ENCODE measurements at places on chromosomes 7 and 10.
A peak's percentile ranks its signal among the peaks of the same experiment; 100 is the strongest.

GRCh38 chr10:92242910-92243671 lies 47.8 kb downstream of the CPEB3 start:
- peak; percentile 41 for DNase-seq

- DNase-seq: no peak
Observed at GRCh38 chr7:123681561-123681960, 25.9 kb downstream of the LMOD2 start.

GRCh38 chr7:132970257-132970656 lies 111.6 kb downstream of the CHCHD3 start:
- no peak for DNase-seq

DNA sequence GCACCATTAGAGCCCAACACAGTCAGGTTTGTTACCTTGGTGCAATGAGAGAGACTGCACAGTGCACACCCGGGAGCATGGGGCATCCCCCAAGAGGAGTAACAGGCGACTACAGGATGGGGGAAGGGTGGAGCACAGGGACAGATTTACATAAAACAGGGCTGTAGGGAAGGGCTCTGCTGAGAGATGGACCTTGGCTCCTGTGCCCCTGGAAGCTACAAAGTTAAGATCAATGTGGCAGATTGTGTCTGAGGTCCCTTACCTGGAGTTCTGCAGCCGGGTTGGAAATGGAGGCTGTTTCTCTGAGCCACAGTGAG lies 13.7 kb upstream of the SLC18A3 start:
- no peak for DNase-seq

DNA sequence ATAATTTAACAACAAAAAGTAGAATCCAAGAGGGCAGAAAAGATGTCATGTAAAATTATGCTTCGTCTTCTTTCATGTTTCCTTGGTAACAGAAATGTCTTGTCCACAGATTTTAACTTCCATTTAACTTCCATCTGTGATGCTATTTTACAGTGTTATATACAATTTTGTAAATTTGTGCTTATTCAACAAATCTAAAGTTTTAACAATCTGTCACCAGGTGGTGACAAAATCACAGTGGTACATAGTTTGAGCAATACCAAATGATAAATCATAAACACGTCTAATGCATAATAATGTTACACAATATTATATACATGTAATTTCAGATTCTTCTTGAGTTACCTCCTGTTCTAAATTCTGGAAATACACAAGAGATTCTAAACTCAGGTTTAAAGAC lies 784.4 kb upstream of the CELF2 start:
- no peak for DNase-seq

- DNase-seq: no peak
Observed at GRCh38 chr7:931871-932650, 22.4 kb downstream of the ADAP1 start.

DNA sequence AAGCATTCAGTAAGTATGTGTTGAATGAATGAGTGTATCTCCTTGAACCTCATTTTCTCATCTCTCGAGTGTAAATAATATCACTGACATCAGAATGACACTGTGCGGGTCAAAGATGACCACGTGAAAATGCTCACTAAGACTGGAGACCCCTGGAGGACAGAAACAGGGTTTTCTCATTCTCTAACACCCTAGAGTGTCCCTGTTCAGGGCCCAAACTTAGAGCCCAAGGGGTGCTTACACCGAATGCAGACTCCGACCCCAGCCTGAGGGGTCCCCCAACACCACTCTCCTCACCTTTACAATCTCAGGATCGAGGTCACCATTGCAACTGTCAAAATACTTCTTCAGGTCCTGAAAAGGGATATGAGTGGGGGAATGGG lies 1.4 kb downstream of the CDK5 start:
- no peak for DNase-seq

DNA sequence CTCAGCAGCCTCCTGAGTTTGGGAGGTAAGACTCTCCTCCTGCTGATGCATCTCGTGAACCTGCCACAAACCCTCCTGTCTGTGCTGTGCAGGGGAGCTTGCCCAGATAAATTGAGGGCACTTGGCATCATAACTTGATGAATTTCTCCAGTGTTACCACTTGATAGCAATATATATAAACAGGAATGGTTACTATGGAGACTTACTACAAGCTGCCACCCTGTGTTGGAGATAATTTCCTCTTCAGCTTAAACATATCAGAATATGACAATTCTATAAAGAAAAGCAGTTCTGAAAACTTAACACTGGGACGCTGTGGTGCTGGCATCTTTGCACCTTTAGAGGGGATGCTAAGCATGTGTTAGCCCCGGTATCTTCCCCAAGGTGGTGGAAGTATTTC lies 14.9 kb downstream of the PFKFB3 start:
- DNase-seq: no peak

GRCh38 chr7:137545059-137545716 lies 201.7 kb upstream of the PTN start:
- no peak for DNase-seq

DNA sequence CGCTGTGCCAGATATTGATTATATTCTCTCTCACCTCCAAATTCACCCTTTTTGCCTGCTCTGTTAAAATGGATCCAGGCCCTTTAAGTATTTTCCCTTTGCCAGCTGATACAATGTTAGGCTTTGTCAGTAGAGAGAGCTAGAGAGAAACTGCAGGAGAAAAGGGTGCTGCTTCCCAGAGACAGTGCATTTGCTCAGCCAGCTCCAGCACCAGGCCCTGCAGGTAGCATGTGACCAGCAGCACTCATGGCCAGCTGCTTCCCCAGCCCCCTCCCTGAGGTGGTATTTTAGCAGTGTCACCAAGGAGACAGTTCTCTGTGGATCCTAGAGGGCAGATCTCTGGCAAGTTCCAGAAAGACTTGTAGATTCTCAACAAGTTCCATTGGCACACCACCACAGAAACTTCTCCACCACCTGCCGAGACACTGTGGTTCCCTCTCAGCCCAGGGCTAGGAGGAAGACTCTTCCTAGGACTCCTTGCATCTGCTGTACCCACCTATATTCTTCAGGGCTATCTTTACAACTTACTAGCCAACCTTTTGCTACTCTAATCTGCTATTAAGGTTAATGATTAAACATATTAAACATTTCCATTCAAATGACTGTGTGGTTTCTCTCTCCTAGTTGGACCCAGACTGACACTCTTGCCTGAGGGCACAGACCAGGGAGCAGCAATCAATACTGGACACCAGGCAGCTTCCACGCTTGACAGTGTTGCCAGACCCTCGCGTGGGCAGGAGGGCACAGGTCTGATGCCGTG lies 35.6 kb upstream of the ADAM12 start:
- no peak for DNase-seq

DNA sequence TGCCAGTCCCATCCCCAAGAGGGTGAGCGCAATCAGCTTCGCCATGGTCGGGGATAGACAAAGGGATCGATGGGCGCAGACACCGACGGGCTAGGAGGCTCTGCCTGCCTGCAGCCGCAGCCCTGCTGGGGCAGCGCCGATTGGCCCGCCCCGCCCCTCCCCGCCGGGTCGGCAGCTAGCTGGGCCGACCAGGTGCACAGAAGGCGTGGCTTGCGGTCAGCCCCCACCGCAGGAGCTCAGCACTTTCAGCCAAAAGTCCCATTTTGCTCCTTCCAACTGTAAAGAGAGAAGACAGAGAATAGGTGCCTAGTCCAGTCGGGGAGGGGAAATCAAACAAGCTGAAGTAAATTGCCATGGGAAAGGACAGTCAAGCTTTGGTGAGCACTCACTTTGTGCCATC lies at the start of gene PON1:
TSS of gene PON1 (minus strand) at position 102 of the 400 bp plus-strand sequence. CDS start at position 45, 57 bp downstream.
- DNase-seq: no peak

DNA sequence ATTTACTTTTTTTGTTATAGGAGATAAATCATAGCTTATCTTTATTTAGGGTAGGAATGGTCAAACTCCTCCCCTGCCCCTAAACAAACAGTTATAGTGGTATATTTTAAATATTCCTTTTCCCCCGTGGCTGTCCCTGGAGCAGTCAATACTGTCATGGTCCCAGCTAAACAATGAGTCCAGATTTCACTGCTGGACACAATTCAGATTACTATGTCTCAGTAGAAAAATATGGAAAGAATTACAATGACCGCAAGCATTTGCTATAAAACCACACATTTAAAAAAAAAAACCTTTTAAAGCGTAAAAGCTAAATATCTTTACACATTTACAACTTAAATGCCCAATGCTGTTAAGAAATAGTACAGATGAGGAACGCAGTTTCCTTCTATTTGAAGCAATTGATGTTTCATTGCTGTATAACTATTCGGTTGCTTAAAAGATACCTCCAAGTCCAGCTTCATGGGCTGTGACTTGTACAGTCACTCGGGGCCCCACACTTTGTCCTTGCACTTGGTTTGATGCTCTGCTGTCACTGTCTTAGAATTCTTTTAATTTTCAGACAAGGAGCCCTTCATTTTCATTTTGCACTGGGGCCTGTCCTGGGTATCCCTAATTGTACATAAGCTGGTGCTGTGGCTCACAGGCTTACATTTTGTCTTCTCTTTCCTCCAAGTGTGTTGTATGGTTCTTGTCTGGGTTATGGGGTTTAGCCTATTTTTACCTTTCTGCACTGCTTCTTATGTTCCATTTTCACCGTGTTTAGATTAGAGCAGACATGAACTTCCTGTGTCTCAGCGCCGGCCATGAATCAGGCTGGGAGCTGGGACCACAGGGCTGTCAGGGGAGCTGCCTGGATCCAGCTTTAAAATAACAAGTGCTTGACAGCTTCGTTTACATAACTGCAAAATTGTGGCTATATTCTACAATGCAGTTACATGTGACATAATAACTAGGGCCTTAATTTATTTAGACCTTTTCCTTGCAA lies 530.2 kb upstream of the FZD8 start:
- no peak for DNase-seq

GRCh38 chr10:95438781-95439180 lies 122.4 kb downstream of the SORBS1 start:
- no peak for DNase-seq

DNA sequence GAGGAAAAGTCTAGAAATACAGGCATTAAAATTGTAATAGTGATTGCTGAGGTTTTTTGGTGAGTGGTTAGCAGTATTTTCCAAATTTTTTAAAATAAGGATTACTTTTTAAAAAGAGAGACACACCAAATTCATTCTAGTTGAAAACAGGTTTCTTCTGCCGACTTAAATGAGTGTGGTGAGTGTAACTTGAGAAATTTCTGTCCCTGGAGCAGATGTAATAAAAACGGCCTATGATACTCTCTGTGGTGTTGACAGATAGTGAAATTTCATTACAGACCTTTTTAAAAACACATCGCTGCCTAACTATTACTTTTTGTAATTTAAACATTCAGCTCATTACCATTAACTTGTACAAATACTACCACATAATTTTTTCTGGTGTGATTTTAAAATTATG lies 90.1 kb downstream of the CYP51A1 start:
- no peak for DNase-seq

DNA sequence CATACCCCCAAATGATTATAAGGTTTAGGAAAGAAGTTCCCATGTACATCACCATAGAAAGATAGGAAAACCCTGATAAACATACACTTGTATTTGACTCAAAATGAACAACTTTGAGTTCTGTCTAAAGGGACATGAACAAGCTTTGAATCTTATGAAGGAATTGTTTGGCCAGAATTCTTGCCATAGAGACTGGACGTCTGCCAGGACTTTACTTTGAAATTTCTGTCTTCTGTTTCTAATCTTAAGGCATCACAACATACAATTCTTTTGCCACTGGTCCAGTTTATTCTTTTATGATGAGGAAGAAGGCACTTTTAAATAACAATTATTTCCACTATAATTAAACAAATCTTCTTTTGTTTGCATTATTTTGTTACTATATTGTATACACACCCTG lies 26.2 kb upstream of the CYP26C1 start:
- DNase-seq: no peak

- DNase-seq: no peak
Observed at GRCh38 chr7:87316097-87316700, 29.3 kb upstream of the CROT start.

DNA sequence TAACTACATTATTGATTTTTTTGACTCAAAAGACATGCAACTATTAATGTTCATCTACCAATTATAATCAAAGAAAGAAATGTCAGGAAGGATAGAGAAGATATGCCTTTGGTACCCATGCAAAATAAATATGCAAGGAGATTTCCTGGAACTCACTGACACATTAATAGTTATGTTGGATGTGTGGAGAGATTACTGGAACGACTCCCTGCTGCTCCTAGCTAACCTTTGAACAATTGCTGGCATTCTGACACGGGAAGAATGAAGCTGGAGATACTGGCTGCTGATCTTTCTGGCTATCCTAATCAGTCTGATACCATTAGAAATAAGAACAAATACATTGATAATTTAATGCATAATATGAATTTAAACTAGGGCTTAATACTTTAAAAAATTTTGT lies 507.9 kb upstream of the NRG3 start:
- DNase-seq: no peak

GRCh38 chr7:30553141-30553540 lies 41.5 kb upstream of the GARS1 start:
- DNase-seq: no peak

GRCh38 chr7:37531225-37531624 lies 82.6 kb upstream of the ELMO1 start:
- DNase-seq: no peak

GRCh38 chr7:82247814-82248433 lies 195.7 kb downstream of the CACNA2D1 start:
- DNase-seq: no peak

- DNase-seq: no peak
Observed at GRCh38 chr10:123962756-123963530, 71.3 kb upstream of the CPXM2 start.

- DNase-seq: no peak
Observed at GRCh38 chr10:86785968-86786367, 29.5 kb downstream of the BMPR1A start.

DNA sequence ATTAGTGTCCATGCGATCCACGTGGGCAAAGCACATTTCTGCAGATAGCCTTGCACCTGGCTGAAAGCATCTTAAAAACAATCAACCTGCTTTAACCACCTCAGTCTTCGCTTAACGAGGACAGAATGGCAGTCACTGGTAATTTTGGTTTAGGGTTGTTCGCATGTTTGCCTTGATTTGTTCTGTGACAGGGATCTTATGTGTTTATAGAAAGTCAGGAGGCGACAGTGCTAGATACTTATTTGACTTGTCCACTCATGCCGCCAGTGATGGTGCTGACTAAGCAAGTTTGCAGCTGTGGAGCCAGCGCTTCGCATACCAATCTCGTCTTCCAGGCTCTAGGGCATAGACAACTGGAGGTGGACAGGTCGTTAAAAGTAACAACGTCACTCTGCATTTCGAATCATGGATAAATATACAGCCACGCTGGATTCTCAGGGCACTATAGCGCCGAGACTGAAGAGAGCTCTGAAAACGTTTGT lies 1.2 kb upstream of the TMEM243 start:
- DNase-seq: peak; percentile 22

DNA sequence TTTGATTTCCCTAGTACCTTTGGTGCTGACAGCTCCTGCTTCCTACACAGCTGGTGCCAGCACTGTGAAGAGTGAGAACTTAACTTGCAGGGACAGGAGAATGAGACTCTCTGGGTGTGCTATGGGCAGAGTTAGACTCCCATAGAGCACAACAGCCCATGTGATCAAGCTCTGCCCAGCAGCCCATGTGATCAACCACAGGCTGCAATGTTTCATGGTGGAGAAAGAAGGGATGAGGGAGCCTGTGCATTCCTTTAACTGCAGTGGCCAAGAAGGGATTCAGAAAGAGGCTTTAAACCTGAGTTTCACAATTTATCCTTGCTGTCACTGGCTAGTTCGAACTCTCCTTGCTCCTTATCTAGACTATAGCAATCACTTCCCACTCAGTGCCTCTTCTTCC lies 10.0 kb upstream of the MEST start:
- no peak for DNase-seq
